ENCODE measurements at places on chromosomes 7 and 10. TPM values are rescaled to one million over a fixed set of nuclear protein-coding genes. Genes with fewer than 3 reads are reported as not detected.

The AQP1 gene
- total RNA-seq: not detected

The CSGALNACT2 gene
- 49.9 TPM for total RNA-seq

The BCAP29 gene
- 27.1 TPM for total RNA-seq

The UCMA gene
- total RNA-seq: not detected

The CLCN1 gene
- total RNA-seq: 0.16 TPM

The CPA1 gene
- not detected for total RNA-seq

The ATP5F1C gene
- 145 TPM for total RNA-seq

The DLX5 gene
- total RNA-seq: not detected

The ATP6V0A4 gene
- not detected for total RNA-seq

The CPVL gene
- 4.9 TPM for total RNA-seq

The KCNH2 gene
- total RNA-seq: not detected

The PTCD1 gene
- total RNA-seq: 6.4 TPM

The GARIN1A gene
- 2.5 TPM for total RNA-seq

The TEX36 gene
- not detected for total RNA-seq

The TUBAL3 gene
- total RNA-seq: not detected

The HOXA10 gene
- 2.2 TPM for total RNA-seq

The TYW1B gene
- 12.9 TPM for total RNA-seq

The LLCFC1 gene
- total RNA-seq: not detected

The PRKCQ gene
- 46.5 TPM for total RNA-seq

The TMEM236 gene
- total RNA-seq: 0.16 TPM

The OIT3 gene
- total RNA-seq: not detected

The IDI2 gene
- total RNA-seq: not detected

The SH2B2 gene
- total RNA-seq: 2.9 TPM

The PEX1 gene
- 26.7 TPM for total RNA-seq

The SAP25 gene
- 46.4 TPM for total RNA-seq

The PTPRZ1 gene
- not detected for total RNA-seq

The PRF1 gene
- total RNA-seq: 2,133 TPM

The CPA4 gene
- total RNA-seq: not detected

The PTPRE gene
- 275 TPM for total RNA-seq

The CALML5 gene
- total RNA-seq: not detected
